ENCODE measurements at places on chromosomes 2 and 18. TPM values are rescaled to one million over a fixed set of nuclear protein-coding genes. Genes with fewer than 3 reads are reported as not detected.

GRCh38 chr2:1487758-1488157, 74.5 kb downstream of the TPO start:
- no peaks in the 10 kb centered on the region for H3K36me3 ChIP-seq
- no peaks in the 10 kb centered on the region for H3K4me1 ChIP-seq
- H3K27me3 ChIP-seq: no peaks in the 10 kb centered on the region
- no peak for DNase-seq
- H3K4me3 ChIP-seq: no peak overlapping the region

The ATOH8 gene
- total RNA-seq: 33.4 TPM

The IL1F10 gene
- not detected for total RNA-seq

GRCh38 chr18:62590799-62591590, 68.2 kb downstream of the ZCCHC2 start:
- no peak overlapping the region for H3K4me3 ChIP-seq
- no peak for DNase-seq
- H3K27me3 ChIP-seq: peaks cover 8% of the 10 kb centered on the region
- no peaks in the 10 kb centered on the region for H3K36me3 ChIP-seq

DNA sequence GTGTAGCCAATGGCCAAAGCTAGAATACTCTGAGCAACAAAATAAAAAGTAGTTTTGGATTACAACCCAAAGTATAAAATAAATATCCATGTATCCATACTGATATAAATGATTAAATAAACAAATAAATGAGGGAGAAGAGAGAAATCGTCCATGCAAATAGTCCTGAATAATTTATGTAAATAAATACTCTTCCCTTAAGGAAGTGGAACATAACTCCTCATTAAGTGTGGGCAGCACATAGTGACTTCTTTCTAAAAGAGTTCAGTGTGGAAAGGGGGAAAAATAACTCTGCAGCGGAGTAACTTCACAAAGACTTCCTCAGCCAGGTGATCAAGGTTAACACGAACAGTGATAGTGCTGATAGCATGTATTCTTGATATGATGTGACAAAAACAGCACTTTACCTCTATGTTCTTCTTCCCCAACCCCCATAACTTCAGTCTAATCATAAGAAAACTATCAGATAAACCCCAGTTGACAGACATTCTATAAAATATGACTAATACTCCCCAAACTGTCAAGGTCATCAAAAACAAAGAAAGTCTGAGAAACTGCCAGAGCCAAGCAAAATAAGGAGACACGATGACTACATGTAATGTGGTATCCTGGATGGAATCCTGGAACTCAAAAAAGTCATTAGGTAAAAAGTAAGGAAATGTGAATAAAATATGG, 30.7 kb downstream of the METTL8 start:
- H3K27me3 ChIP-seq: no peaks in the 10 kb centered on the region
- no peak overlapping the region for H3K4me3 ChIP-seq
- H3K4me1 ChIP-seq: no peaks in the 10 kb centered on the region
- no peak for DNase-seq

The TMEM169 gene
- 0.22 TPM for total RNA-seq

The CACNB4 gene
- 0.44 TPM for total RNA-seq

- peaks cover 11% of the 10 kb centered on the region for H3K27me3 ChIP-seq
- H3K27ac ChIP-seq: peak overlapping the region; percentile 76
- H3K36me3 ChIP-seq: no peaks in the 10 kb centered on the region
- no peaks in the 10 kb centered on the region for H3K4me1 ChIP-seq
- peak overlapping the region; percentile 82 for H3K4me3 ChIP-seq
Observed at GRCh38 chr2:188293601-188294351, 2.1 kb downstream of the GULP1 start.

Measured in heart right ventricle (tissue), 16 donors.